ENCODE measurements at places on chromosomes 16 and 17.

GRCh38 chr17:54992797-54993639, 24.5 kb downstream of the STXBP4 start:
- no peak for DNase-seq

DNA sequence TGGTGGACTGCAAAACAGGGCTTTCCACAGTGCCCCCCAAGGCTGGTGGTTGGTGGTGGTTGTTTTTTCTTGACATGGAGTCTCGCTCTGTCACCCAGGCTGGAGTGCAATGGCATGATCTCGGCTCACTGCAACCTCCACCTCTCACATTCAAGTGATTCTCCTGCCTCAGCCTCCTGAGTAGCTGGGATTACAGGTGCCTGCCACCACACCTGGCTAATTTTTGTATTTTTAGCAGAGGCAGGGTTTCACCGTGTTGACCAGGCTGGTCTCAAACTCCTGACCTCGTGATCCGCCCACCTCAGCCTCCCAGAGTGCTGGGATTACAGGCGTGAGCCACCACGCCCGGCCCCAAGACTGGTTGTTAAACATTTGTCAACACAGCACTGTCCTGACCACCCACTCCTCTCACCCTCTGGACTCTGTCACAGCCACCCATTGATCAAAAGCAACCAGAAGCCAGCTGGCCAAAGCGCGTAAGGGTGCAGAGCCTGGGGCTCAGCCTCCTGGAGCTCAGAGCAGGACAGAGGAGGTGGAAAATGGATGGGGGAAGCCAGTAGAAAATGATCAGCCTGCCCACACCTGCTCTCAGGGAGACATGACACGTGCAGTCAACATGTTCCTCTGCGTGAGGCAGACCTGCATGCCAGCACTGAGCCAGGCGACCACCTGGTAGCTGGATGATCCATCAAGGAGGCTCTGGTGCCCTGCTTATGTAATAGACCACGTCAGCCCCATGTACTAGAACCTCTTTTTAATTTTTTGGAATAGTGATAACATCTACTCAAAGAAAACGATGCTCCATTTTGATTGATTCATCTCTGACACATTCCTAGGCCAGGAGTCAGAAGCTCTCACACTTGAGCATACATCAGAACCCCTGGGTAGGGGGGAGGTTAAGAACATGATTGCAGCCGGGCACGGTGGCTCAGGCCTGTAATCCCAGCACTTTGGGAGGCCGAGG, 14.8 kb upstream of the OSGIN1 start:
- no peak for DNase-seq

GRCh38 chr17:1769822-1770477, 8.1 kb downstream of the SERPINF1 start:
- DNase-seq: no peak

- DNase-seq: no peak
These were observed 32.0 kb downstream of the SOX8 start for GRCh38 chr16:1013593-1013900.

DNA sequence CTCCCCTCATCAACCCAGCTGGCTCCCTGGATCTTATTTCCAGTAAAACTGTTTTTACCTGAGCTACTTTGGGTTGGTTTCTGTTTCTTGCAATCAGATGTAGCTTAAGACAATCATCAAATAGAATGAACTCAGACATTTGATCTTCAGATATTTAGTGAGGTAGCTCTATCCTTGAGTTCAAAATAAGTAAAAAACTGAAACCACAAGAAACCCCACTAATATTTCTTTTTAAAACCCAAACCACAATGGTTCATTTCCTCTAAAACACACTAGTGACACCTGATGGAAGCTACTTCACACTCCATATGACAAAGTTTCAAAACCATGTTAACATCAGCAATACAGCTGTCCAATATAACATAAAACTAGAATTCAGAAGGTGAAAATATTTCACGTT, 37.8 kb downstream of the CACNG1 start:
- DNase-seq: no peak

- DNase-seq: no peak
These were observed 180.9 kb downstream of the RAB11FIP4 start for GRCh38 chr17:31572341-31572740.

GRCh38 chr17:69702078-69702477, 287.6 kb downstream of the MAP2K6 start:
- DNase-seq: no peak

DNA sequence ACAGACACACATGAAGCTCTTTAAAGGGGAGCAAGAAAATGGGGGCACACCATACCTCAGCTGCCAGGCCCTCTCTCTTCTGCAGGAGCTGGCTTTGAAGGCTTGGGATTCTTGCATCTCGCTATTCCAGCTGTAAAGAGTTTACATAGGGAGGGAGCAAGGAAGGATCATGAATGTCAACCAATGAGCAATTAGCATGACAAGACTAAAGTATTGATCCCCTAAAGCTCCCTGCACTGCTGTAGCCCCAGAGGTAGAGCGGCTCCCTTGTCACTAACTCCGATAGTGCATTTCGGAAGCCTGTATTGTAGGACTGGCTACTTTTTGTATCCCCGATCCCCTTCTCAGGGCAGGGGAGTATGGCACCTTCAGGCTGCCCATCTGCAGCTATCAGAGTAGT, 113.4 kb upstream of the PMFBP1 start:
- no peak for DNase-seq

GRCh38 chr16:10750793-10751192, 7.2 kb downstream of the NUBP1 start:
- no peak for DNase-seq

- DNase-seq: peak; percentile 49
These were observed 92.6 kb downstream of the DNAH17 start for GRCh38 chr17:78484271-78485246.

- DNase-seq: no peak
These were observed 662.5 kb upstream of the SALL1 start for GRCh38 chr16:51813609-51814008.

- no peak for DNase-seq
These were observed 130.8 kb downstream of the PMP22 start for GRCh38 chr17:15134363-15134762.

- DNase-seq: no peak
These were observed 15.3 kb downstream of the SGCA start for GRCh38 chr17:50181144-50181543.

- no peak for DNase-seq
These were observed 249.3 kb upstream of the CIBAR2 start for GRCh38 chr16:85361441-85362118.

DNA sequence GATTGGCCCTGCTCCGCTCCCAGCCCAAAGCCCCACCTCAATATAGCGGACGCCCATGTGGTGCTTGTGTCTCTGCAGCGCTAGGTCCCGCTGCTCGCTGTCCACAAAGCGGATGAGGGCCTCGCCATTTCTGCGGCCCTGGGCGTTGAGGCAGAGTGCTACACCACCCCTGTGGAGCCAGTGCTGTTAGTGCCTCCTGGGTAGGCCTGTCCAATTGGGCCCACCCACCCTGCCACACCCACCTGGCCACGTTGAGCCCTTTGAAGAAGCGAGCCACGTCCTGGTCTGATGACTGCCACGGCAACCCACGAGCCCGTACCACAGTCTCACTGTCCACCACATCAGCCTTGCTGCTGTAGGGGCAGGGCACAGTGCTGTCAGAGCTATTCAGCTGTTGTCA, 3.6 kb downstream of the ESRP2 start:
- no peak for DNase-seq

DNA sequence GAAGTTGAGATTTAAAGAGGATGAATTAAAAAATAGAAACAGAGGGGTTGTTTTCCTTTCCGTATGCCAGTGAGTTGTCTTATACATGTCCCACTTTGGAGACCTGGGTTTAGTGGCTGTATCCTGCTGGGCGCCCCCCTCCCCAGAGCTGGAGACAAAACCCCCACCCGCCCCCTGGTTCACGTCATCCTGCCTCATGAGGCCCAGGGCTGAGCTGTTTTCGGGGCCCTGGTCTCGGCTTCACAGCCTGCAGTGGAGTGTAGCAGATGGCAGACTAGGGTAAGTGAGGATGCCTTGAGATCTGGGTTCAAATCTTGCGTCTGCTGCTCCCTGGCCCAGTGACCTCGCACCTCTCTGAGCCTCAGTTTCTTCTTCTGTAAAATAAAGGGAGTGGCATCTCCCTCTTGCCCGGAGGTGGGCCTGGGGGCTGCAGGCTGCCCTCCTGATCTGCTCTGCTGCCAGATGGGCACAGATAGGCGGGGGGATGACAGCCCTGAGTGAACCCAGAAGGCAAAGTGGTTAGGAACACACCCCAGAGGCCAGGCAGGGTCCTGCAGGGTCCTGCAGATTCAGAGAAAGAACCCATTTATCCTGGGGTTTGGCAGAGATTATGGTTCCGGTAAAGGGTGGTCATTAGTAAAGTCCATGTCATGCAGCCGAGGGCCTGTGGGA, 45.1 kb downstream of the SOCS3 start:
- no peak for DNase-seq

GRCh38 chr17:31586946-31587345, 195.5 kb downstream of the RAB11FIP4 start:
- no peak for DNase-seq

DNA sequence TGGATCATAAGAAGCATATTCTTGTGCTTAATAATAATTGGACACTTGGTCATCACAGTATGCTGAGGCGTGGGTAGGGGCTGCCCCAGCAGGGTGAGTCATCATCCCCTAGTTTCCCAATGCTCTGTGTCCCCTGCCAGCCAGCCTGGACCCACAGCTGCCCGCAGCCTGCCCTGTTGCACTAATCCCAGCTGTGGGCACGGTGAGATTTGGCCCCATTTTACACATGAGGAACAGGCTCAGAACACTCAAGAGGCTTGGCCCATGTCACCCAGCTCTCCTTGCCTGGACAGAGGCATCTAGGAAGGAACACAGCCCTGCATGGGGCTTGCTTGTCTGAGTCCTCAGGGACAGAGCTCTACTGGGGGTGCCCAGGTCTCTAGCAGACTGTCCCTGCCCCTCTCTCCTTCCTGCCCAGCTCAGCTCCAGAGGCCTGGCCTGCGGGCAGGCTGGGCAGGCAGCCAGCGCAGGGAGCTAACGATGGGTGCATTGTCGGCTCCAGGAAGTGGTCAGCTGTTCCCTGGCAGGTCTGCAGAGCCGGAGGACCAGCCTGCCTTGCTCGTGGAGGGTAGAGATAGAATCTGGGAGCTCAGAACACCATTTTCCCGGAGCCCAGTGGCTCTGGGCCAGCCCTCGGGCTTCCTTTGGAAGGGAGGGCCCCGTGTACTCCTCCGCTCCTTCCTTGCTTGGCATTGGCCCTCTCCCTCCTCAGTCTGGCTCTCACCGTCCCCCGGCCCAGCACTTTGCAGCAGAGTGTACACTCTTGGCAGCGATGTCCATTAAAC, 189.4 kb downstream of the RAB11FIP4 start:
- no peak for DNase-seq
